Cardiac septum (tissue), 1 donor: ENCODE measurements at places on chromosomes 16 and 17.

DNA sequence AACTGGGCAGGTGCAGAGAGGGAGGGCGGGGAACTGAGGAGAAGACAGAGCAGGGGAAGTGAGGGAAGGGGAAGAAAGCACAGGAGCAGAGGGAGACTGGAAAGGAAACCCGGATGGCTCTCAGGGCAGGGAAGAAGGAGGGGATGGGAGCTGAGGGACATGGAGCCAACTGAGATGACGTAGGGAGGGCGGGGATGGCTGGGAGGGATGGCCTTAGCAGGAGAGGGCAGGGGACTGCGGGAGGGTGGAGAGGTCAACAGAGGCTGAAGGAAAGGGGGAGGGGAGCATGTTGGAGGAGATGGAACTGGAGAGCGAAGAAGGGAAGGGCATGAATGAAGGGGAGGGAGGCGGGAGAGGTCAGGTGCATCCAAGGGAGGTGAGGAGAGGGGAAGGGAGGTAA lies 81.9 kb downstream of the KCNJ12 start:
- DNase-seq: no peak

GRCh38 chr17:47204722-47205418 lies 4.3 kb upstream of the MYL4 start:
- no peak for DNase-seq

DNA sequence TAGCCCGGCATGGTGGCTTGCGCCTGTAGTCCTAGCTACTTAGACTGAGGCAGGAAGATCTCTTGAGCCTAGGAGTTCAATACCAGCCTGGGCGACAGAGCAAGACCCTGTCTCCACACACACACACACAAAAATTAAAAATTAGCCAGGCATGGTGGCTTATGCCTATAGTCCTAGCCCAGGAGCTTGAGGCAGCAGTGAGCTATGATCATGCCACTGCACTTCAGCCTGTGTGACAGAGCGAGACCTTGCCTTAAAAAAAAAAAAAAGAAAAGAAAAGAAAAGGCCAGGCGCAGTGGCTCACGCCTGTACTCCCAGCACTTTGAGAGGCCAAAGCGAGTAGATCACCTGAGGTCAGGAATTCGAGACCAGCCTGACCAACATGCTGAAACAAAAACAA lies 23.9 kb downstream of the C17orf75 start:
- DNase-seq: no peak

GRCh38 chr16:70756071-70756470 lies 44.9 kb downstream of the VAC14 start:
- DNase-seq: no peak

- DNase-seq: no peak
Observed at GRCh38 chr17:67388986-67389385, 11.9 kb downstream of the PITPNC1 start.

DNA sequence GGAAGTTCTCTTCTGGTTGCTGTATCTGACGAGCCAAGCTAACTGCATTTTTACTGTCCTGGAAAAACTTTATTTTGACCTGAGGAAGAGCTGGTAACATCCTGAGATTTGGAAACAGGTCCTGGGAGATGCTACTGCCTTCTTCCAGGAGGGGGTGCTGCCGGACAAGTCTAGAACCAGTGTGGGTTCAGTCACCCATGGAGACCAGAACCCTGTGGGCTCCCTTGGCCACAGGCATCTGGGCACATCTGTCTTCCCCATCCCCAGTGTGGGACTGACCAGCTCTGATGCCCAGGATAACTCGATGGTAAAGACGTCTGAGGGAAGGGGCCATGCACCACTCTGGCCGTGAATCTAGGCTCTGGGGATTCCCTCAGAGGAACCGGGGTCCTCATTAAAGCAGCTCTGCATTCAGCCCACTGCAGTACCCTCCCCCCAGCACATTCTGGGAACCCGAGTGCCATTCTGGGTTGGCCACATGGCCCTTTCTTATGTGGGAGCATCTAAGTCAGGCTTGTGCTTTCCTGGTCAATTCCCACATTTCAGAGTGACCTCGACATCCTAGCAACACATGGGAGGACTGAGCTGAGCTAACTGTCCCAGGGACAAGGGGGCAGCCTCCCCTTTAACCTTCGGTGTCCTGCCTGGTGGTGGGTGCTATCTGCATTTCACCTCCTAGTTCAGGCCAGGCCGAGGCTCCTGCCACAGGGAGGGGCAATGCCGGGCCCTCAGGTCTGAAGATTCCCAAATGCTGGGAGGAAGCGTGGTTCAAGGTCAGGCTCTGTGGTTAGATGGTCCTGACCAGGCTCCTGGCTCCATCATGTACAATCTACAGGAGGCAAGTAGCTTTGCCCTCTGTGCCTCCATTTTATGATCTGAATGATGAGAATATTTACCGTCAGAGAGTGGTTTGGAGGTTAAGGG lies 6.4 kb downstream of the C16orf86 start:
- DNase-seq: no peak

- no peak for DNase-seq
Observed at GRCh38 chr17:34443619-34444469, 80.8 kb upstream of the CCL1 start.

GRCh38 chr17:69105907-69106730 lies 35.6 kb downstream of the ABCA6 start:
- no peak for DNase-seq

DNA sequence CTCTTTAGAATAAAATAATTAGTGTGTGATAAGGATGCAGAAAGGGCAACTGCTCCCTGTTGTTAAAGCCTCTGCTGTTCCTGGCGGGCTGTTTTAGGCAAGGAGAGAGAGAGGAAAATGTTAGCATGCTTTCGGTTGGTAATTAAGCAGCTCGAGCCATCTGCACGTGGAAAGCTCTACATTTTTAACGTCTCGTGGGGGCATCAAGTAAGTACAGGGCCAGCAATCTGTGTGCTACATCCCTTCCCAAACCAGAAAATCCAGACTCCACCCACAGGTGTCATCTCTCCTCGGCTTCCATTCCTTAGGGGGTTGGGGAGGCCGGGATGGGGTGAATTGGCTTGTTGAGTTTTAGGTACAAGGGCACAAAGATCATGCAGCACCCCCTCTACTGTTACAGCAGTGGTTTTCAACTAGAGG lies 62.4 kb upstream of the MARCHF10 start:
- DNase-seq: no peak

- peak; percentile 58 for DNase-seq
Observed at GRCh38 chr16:84410361-84411138, 42.2 kb downstream of the ATP2C2 start.

GRCh38 chr17:75861927-75862317 lies 6.8 kb upstream of the WBP2 start:
- DNase-seq: no peak

GRCh38 chr16:85082173-85083050 lies 29.9 kb downstream of the CIBAR2 start:
- no peak for DNase-seq

- DNase-seq: no peak
Observed at GRCh38 chr16:56789360-56789759, 59.4 kb downstream of the NUP93 start.

- DNase-seq: peak; percentile 67
Observed at GRCh38 chr17:44830359-44831288, 537 bp upstream of the GJC1 start.

- no peak for DNase-seq
Observed at GRCh38 chr16:10817963-10818941, at the start of gene TVP23A. Gene TVP23A (minus strand): TSS chr16:10818794. CDS start chr16:10818493, 301 bp downstream.

- DNase-seq: no peak
Observed at GRCh38 chr16:16197331-16197730, 26.0 kb downstream of the ABCC6 start.

GRCh38 chr17:83041305-83041704 lies 38.1 kb upstream of the METRNL start:
- DNase-seq: no peak
